Fibroblast of mammary gland (primary cell): ENCODE measurements at places on chromosomes 12 and 14.

DNA sequence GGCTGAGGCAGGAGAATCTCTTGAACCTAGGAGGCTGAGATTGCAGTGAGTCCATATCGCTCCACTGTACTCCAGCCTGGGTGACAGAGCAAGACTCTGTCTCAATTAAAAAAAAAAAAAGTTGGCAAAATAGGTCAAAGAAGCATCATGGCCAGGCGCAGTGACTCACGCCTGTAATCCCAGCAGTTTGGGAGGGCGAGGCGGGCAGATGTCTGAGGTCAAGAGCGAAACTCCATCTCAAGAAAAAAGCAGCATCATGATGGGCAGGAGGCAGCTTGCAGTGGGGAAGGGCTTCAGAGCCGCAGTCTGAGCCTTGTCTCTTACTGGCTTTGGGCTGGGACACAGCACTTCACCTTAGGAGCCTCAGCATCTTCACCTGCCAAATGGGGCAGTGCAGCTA is 21.4 kb downstream of the TEAD4 start:
- no peak for DNase-seq

DNA sequence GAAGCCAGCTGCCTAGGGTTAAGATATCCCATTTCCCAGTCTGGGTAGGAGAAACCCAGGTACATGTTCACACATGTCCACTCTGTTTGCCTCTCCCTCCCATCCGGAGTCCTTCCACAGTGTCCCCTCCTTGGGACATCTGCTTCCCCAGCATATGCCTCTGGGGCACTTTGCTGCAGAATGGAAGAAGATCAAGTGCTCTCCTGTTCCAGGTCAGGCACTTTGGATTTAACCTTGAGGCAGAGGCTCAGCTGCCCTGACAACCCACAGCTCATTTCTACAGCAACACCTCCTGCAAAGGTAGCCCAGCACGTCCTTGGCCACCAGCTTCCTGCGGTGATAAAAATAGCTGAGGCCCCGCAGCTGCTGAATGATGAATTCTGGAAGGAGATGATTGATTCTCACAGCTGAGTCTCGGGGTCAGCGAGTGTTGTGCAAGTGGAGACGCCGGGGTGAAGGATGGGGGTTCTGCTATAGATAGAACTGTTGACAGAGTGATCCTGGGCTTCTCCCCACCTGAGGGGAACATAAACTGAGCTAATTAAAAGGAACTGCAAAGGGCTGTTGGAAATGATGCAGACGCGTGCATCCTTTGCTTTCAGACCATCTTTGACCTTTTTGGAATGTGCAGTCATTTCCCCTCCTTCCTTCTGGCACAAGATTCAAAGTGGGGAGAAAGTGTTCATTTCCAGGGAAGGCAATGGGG is 145.0 kb downstream of the SLC38A6 start:
- no peak for DNase-seq

- DNase-seq: no peak
These were observed 44.2 kb downstream of the LGMN start for GRCh38 chr14:92704036-92704804.

DNA sequence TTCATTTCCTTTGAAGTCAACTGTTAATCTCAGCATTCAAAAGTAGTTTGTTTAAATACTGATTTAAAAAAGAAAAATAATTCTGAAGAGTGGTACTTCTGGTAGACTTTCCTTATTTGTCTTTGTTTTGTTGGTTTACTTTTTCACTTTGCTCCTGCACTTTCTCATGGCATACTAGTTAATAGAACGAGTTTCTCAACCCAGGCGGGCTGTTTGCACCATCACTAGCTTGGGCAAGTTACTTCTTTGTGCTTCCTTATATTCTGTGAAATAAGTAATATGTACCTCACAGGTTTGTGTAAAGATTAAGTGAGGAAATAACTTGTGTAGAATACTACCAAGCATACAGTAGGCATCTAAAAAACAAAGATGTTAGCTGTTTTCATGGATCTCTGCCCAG is 45.5 kb downstream of the SLC38A6 start:
- no peak for DNase-seq

- DNase-seq: peak; percentile 96
These were observed 111.6 kb downstream of the RIN3 start for GRCh38 chr14:92625213-92625612.

- no peak for DNase-seq
These were observed 15.0 kb downstream of the PMCH start for GRCh38 chr12:102182635-102183034.

- no peak for DNase-seq
These were observed 57.8 kb upstream of the MAX start for GRCh38 chr14:65160091-65160490.
